Testis (tissue), 5 donors: ENCODE measurements at places on chromosomes 1 and 21.

GRCh38 chr1:58818075-58818474 is 34.2 kb upstream of the JUN start:
- no peak for DNase-seq

GRCh38 chr1:182608845-182609610 is 4.8 kb upstream of the RGS16 start:
- no peak for DNase-seq

- DNase-seq, result no peak
Observed at GRCh38 chr1:154767315-154768240, 102.5 kb downstream of the KCNN3 start.

- no peak for DNase-seq
Observed at GRCh38 chr1:101299710-101300109, 62.9 kb downstream of the S1PR1 start.

GRCh38 chr1:30758785-30759380 is 1.3 kb upstream of the LAPTM5 start:
- DNase-seq, result no peak

GRCh38 chr1:195715652-195716051 is 892.6 kb downstream of the KCNT2 start:
- no peak for DNase-seq

- DNase-seq, result no peak
Observed at GRCh38 chr1:97160818-97161217, 439.2 kb downstream of the PTBP2 start.

DNA sequence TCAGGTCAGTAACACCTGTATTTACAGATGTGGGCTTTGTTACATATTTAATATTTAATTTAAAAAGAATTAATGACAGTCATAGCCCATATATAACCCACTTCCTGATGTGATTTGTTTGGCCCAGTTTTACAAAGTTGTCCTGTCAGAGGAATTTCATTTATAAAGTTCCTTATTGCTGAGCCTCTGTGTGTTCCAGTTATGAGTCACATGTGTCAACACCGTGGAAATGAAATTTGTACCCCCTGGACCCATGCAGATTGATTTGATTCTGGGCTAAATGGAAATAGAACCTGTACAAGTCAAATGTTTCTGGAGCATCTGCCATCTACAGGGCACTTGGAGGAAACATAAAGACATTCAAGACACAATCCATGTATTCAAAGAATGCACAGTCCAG is 149.2 kb downstream of the CACNA1E start:
- no peak for DNase-seq

DNA sequence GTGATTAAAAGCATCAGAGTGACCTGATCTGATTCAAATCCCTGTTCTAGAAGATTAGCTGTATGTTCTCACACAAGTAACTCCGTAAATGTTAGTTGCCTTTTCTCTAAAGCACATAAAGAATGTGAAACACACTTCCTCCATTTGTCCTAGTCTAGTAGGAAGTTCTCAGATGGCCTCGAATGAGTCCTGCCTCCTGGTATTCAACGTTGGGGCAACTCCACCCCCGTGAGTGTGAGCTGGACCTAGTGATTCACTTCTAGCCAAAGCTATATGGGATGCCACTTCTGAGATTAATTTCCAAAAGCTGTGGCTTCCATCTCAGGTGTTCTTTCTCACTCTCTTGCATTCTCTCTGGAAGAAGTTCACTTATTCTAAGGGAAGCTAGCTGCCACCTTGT is 267.6 kb downstream of the GPATCH2 start:
- no peak for DNase-seq

DNA sequence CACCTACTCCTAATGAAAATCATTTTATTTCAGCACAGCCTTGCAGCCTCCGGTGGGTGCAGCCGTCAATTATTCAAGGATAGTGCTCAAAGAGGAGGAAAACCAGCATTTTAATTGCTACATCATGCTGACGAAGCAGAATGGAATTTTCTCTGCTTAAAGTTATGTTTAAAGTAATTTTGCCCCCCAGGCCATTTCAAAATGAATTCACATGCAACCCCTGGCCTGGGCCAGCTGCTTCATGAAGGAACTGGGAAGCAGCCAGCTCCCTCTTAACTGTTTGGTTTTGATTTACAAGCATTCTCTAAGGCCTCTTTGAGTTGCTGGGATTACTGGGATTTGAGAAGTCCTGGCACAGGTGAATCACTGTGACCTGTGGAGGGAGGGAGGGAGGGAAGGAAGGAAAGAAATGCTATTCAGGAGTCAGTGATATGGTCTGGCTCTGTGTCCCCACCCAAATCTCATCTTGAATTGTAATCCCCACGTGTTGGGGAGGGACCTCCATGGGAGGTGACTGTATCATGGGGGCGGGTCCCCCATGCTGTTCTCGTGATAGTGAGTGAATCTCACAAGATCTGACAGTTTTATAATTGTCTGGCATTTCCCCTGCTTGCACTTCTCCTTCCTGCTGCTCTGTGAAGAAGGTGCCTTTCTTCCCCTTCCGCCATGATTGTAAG is 66.0 kb downstream of the PGBD5 start:
- DNase-seq, result no peak

DNA sequence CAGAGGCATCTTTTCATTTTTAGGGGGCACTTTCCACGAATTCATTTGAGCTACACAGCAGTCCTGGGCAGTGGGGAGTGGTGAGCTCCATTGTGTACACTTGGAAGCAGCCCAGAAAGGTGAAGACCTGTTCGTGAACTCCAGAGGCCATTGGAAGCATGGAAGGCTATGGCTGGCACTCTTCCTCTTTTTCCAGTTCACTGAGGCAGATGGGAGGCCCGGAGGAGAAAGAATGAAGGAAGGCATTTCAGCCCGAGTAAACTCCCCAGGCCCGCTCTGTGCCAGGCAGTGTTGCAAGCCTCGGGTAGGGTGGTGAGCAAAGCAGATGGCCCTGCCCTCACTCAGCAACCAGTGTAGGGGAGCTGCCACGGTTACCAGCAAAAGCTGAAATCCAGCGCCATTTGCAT is 673 bp upstream of the DHCR24 start:
- peak; percentile 42 for DNase-seq

DNA sequence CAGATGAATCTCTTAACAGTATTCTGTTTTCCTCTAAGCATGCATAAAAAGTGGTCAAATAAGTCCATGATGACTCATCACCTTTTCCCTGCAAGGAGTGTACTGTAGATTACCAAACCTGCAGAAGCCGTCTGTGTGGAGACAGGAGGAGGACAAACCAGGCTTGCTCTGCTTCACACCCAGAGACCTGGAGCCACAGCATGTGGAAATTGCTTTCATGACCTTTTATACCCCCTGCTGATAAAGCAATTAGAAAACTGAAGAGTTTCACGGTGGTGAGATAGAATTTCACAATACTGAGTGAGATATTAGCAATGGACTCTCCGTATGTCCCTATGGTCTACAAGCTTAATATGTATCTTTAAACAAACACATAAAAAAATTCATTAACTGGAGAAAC is 9.4 kb downstream of the CORT start:
- DNase-seq, result no peak

DNA sequence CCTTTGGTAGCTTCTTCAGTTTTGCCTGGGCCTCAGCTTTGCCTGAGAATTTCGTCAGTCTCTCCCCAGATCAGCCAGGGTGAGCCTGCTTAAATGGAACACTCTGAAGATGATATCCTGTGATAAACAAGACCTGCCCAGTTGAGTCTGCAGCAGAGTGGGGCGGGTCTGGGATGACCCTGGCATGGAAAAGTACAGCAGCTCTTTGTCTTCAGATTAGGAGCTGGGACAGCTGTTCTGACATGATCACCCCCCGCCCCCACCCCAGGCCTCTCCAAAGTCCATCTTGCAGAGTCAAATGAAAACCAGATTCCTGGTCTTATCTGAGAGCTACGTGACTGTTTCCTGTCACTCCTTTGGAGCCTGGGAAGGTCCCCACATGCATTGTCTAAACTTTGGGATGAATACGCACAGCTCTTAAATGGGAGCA is 2.2 kb upstream of the TMEM51 start:
- DNase-seq, result no peak

GRCh38 chr1:107704911-107705310 is 260.1 kb downstream of the VAV3 start:
- no peak for DNase-seq

DNA sequence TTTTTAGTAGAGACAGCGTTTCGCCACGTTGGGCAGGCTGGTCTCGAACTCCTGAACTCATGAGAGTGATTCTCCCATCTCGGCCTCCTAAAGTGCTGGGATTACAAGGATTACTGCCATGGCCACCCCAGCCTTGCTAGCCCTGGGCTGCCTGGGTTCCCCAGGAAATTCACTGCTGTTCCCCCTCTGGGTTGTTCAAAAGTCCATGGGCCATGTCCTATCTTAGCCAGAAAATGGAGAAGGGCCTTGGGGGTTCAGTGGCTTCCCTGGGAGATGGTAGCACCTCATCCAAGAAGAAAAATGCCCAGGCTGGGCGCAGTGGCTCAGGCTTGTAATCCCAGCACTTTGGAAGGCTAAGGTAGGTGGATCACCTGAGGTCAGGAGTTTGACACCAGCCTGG is 20.9 kb downstream of the SLC26A9 start:
- no peak for DNase-seq

GRCh38 chr1:181413836-181414235 is 69.5 kb upstream of the CACNA1E start:
- DNase-seq, result no peak

DNA sequence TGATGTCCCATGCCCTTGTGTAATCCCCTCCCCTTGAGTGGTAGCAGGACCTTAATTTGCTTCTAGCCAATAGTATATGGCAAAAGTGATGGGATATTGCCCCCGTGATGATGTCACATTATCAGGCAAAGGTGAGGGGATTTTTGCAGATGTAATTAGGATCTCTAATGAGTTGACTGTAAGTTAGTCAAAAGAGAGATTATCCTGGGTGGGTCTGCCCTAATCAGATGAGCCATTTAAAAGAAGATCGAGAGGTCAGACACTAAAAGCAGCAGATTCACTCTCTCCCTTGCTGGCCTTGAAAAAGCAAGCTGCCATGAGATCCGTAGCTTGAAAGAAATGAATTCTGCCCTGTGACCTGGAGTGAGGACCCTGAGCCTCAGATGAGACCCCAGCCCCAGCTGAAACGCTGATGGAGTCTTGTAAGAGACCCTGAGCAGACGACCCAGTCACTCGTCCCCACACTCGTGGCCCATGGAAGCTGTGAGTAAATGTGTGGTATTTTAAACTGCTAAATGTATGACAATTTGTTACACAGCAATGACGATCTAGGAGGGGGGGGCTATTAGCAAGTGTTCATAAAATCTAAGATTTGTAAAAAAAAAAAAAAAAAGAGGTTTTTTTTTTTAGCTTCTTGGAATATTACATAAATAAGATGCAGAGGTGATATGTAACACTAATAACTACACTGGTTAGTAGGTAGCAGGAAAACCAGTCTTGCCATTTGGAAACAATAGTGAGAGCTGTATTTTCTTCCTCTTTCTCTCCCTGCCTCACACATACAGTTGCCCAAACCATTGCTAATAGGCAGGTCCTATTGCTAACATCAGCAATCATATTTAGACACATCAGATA is 50.3 kb upstream of the TARBP1 start:
- DNase-seq, result no peak

DNA sequence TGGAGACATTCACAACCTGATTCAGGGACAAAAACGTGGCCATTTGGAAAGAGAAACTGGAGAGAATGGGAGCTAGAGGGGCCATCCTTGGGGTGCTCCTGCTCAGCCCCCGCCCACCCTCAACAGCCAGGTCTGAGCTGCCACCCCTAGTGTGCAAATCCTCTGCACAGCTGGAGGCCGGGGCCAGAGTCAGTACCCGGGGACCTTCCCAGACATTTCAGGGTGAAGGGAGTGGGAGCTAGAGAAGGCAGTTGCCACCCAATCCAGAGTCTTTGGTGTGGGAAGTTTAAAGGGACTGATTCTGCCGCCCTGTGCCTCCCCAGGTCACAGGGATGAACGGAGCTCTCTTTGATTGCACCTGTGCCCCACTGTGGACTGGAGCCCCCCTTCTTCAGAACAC is 397.4 kb downstream of the MATN1 start:
- DNase-seq, result no peak
